ENCODE measurements at places on chromosomes 2 and 18. TPM values are rescaled to one million over a fixed set of nuclear protein-coding genes. Genes with fewer than 3 reads are reported as not detected.

The RBKS gene
- polyA plus RNA-seq: 26.7 TPM

DNA sequence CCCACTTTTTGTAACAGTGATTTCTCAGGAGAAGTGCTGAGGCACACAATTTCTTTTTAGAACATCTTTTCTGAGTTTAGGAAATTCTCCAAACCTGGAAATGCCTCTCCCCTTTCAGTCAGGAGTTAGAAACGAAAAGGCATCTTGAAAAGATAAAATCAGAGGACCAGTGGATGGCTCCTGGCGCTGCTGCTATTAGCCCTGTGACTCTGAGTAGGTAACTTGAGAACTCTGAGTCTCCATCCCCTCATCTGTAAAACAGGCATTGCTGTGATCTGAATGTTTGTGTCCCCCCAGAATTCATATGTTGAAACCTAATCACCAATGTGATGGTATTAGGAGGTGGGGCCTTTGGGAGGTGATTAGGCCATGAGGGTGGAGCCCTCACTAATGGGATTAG is 50.2 kb downstream of the EHD3 start:
- H3K4me1 ChIP-seq: no peaks in the 10 kb centered on the region
- DNase-seq: no peak

DNA sequence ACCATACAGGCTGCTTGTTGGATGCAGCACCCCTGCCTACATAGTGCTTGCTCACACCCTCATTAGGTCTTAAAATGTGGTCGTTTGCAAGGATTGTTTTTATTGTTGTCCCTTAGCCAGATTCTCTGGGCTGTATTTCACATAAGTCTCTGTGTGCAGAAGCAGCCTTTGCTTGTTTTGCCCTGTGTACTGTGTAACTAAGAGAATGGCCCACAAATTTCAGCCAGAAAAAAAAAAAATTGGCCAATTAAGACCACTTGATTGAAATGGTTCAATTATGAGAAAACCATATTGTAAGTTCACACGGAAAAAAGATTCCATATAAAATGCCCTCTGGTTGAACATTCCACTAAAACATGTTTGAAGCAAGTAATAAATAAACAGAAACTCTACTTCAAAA is 377.1 kb upstream of the SOX11 start:
- H3K4me3 ChIP-seq: no peak overlapping the region
- DNase-seq: no peak
- H3K27me3 ChIP-seq: no peaks in the 10 kb centered on the region
- H3K36me3 ChIP-seq: no peaks in the 10 kb centered on the region
- no peak overlapping the region for H3K27ac ChIP-seq

- H3K4me1 ChIP-seq: no peaks in the 10 kb centered on the region
- H3K36me3 ChIP-seq: no peaks in the 10 kb centered on the region
- H3K27ac ChIP-seq: no peak overlapping the region
- no peak for DNase-seq
- H3K4me3 ChIP-seq: no peak overlapping the region
Measured at GRCh38 chr2:1686784-1687105, 57.6 kb downstream of the PXDN start.

DNA sequence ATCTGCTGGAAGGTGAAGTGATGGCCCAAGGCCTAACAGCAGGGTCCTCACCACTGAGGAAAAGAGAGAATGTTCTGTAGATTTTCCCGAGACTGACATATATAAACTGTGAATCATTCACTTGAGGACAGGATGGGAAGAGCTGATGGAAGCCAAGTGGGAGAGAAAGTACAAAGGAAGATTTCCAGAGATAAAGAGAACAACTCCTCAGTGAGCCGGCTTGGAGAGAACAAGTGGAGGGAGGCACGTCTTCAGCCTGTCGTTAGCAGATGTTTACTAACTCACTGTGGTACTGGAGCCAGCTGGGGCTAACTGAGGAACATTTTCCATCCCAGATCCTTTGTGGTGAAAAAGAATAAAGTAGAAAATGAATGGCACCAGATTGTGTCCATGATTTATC is 552.9 kb upstream of the TNP1 start:
- H3K27ac ChIP-seq: no peak overlapping the region
- no peaks in the 10 kb centered on the region for H3K4me1 ChIP-seq
- no peak for DNase-seq
- no peaks in the 10 kb centered on the region for H3K27me3 ChIP-seq
- no peak overlapping the region for H3K4me3 ChIP-seq

The NOP58 gene
- 58.2 TPM for polyA plus RNA-seq
